NCI-H1694 treated with DMSO at 0.1 percent for 48 hours (cell line): ENCODE measurements at places on chromosomes 12 and 14.

- DNase-seq, result no peak
Observed at GRCh38 chr12:94753036-94753679, 102.8 kb upstream of the TMCC3 start.

DNA sequence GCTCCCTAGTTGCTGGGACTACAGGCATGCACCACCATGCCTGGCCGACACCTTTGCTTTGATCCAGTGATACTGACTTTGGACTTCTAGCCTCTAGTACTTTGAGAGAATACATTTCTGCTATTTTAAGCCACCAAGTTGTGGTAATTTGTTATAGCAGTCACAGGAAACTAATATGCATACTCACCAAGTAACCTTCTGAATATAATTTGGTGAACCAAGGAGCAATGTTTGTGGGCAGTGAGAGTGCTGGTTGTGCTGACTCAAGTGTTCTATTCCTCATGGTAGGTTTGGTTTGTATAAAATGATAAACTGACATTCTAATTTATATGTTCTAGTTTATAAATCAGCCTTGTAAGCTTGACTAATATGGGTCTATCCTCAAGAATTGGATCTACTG lies 42.4 kb upstream of the MMP19 start:
- DNase-seq, result no peak

GRCh38 chr14:77279719-77280118 lies 8.7 kb upstream of the NGB start:
- no peak for DNase-seq

- DNase-seq, result no peak
Observed at GRCh38 chr14:53384073-53384472, 230.9 kb upstream of the DDHD1 start.

- DNase-seq, result no peak
Observed at GRCh38 chr14:65211341-65211987, 109.1 kb upstream of the MAX start.

GRCh38 chr14:91021991-91022621 lies 38.3 kb downstream of the RPS6KA5 start:
- no peak for DNase-seq

DNA sequence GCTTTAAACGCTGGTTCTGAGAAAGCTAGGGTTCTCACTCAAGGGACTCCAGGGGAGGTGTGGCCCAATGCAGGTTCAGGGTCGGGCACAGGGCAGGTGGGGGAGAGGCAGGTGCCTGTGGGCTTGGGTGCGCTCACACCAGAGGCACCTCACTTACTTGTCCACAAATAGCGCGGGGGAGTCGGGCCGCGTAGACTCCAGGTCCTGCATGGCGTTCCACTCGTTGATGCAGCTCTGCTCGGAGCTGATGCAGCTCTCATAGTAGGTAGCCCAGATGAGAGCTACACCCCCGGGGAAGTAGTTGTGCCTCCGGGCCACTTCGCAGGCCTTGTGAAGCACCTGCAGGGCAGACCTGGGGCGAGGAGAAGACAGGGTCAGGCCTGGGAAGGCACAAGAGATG lies 49.9 kb downstream of the SSH1 start:
- no peak for DNase-seq

GRCh38 chr12:58249610-58250009 lies 308.2 kb downstream of the ATP23 start:
- no peak for DNase-seq
